ENCODE measurements at places on chromosomes 4 and X.
A peak's percentile ranks its signal among the peaks of the same experiment; 100 is the strongest.

- DNase-seq, result no peak
These were observed 5.2 kb downstream of the TMEM164 start for GRCh38 chrX:110008011-110008635.

DNA sequence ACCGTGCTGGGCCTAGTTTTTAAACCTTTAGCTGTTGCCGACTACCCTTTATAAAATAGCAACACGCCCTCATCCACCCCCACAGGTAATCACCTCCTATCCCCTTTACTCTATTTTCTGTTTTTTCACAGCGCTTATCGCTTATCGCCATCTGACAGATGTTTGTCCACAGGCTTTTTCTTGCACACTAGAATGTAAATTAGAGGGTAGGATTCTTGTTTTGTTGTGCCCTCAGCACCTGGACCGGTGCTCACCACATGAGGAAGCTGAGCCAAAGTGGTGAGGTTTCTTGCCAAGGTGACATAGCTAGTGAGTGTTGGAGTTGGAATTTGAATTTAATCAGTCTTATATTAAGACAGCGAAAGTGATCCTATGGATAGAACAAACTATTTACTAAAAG is 2.9 kb upstream of the RBBP7 start:
- DNase-seq, result no peak

DNA sequence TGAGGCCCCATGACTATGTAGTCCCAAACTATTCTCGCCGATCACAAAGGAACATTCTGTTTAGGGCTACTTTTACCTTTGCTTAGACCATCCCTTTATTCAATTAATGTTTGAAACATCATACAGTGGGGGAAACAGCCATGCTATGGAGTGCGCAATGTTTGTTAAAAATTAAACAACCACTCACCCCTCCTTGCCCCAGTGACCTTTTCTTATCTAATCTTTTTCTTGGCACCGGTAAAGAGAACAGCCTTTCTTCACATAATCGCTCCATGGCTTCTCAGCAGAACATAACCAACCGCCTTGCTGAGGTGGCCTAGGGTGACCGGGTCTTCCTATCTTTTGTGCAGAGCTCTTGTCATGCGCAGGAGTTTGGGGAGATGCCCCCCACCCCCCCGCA is 152.6 kb downstream of the VCX3A start:
- no peak for DNase-seq

DNA sequence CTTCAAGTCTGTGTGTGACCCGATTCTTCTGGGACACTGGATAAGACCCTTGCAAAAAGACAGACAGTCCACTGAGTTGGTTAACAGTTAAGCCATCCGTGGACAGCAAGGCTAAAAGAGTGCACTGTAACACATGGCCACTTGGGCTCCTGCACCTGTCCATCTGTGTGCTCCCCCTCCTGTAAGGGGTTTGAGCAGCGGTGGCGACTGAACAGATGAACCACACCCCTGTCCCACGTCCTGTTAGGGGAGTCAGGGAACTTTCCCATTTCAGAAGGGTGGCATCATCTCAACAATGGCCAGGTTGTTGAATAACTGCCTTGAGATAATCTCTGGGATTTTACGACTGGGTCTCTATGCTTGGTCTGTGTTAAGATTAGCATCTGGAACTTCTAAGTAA is 178.6 kb downstream of the GRXCR1 start:
- DNase-seq, result no peak

- DNase-seq, result no peak
These were observed 1993.8 kb downstream of the ARAP2 start for GRCh38 chr4:34250562-34250961.

GRCh38 chr4:57043347-57044251 is 64.9 kb downstream of the POLR2B start:
- DNase-seq, result no peak

DNA sequence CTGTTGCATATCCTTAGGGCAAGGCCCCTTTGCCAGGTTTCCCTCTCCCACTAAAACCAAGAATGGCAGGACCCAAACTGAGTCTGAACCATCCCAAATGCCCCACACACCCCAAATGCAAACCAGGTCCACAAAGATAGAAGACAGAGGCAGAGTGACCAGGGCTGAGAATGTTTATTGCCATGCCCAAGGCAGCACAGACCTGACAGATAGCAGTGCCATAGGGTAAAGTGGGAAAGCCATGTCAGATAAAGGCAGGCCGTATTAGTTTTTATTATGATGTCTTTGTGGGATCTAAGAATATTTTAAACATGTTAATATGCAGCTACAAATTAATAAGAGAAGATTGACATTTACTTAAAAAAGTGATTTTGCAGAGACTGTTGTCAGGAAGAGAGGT is 29.6 kb upstream of the MND1 start:
- DNase-seq, result no peak

DNA sequence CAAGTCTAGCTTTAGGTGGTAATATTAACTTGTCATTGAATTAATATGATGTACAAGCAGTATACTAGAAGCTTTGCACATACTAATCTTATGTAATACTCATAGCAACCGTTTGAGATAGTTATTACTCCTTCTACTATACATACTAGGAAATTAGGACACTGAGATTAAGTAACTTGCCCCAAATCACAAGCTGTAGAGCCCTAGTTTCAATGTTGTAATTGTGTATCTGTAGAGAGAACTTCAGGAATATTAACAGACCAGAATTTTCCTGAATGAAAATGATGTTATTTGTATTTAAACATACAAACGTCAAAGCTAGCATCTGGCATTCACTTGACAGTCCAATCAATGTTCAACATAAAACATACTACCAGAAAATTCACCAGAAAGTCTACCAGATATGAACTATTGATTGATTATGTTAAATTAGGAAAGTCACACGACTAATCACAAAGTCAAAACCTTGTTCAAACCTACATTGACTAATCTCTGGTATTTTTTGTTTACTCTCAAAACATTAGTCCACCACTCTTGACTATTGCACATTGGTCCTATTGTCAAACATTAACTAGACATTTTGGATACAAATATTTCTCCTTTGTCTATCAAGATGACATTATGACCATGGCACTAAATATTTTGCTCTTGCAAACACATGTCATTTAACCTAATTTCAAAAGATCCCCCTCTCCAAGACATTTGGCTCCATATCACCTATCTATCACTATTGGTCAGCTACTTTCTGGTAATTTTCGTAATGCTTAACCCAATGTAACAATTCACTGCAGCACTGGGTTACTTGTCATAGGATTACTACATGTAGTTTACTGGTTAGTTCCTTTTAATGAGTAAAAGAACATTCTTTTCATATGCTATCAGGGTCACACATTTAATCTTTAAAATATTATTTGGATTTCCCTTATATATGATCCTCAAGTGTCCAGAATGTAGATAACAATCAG is 100.7 kb downstream of the GPC3 start:
- no peak for DNase-seq

DNA sequence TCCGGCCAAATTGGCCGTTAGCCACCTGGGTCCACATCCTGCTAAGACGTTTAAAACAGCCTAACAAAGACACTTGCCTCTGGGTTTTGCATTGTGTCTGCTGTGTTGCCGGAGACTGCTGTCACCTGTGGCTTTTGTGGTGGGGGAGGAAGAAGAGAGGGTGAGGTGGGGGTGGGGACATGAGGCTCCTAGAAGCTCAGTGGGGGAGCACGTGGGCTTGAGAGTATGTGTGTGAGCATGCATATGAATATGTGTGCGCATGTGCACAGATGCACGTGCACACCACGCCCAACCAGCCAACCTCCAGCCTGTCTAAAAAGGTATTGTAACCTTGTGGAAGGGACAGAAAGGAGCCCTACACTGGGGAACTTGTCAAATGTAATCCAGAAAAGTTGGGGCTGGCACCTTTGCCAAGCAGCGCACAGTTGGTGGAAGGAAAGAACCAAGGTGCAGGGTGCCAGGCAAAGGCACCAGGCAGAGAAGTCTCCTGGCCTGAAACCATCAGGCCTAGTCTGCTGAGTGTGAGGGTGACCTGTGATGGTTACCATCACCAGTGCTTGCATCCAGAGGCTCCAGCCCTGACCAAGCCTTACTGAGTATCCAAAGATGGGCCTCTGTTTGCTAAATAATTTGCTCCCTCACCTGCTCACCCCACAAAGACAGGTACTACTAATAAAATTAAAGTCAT is 10.1 kb upstream of the SASH3 start:
- no peak for DNase-seq

- peak; percentile 74 for DNase-seq
These were observed at the start of gene JADE3 for GRCh38 chrX:46912098-46912602. Gene JADE3 (plus strand): TSS chrX:46912421. CDS start chrX:46984895, 72,474 bp downstream.

DNA sequence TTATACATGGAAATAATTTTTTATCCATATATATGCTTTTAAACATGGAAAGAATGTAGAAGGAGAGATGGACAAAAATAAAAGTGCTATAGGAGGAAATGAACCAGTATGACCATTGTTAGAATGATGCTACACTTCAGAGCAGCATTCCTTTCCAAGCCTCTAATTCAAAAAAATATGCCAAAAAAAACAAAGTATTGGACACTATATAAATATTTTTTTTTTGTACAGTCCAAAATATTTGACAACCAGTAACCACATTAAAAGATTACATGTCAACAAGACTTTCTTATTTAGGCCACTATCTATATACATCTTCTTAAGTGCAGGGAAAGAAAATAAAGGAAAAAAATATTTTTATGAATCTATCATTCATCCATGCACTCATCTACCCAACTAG is 198.6 kb downstream of the LRBA start:
- no peak for DNase-seq

DNA sequence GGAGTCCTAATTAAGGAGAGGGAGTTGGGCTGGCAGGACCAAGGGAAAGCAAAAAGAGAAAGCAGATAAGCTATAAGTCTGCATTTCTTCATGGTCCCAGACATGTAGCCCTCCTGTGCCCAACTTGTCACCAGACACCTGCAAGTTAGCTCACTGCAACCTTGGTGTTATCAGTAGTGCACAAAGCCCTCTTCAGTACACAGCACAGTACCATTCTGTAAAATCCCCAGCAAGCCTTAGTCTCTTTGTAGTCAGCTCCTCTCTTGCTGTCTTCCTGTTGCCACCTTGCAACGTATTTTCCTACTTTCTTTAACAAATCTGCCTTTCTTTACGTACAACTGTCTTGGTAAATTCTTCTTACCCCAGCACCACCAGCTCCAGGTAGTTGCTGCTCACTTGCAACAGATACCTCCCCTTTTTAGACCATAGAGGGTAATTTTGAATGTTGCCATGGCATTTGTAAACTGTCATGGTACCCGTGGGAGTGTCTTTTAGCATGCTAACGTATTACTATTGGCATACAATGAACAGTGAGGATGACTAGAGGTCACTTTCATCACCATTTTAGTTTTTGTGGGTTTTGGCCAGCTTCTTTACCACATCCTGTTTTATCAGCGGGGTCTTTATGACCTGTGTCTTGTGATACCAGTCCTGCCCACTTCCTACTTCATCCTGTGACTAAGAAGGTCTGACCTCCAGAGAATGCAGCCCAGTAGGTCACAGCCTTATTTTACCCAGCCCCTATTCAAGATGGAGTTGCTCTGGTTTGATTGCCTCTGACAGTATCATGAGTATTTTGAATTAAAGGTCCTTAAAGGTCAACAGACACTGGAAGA is 28.3 kb upstream of the AP1S2 start:
- no peak for DNase-seq
